GM04503 (cell line): ENCODE measurements at places on chromosomes 16 and 17.
A peak's percentile ranks its signal among the peaks of the same experiment; 100 is the strongest.

- DNase-seq = no peak
Measured at GRCh38 chr17:36104701-36105181, 1.1 kb downstream of the CCL4 start.

GRCh38 chr17:73833775-73834488 lies 189.7 kb upstream of the SDK2 start:
- no peak for DNase-seq

GRCh38 chr17:63138713-63139112 lies 172.7 kb downstream of the TANC2 start:
- DNase-seq = no peak

DNA sequence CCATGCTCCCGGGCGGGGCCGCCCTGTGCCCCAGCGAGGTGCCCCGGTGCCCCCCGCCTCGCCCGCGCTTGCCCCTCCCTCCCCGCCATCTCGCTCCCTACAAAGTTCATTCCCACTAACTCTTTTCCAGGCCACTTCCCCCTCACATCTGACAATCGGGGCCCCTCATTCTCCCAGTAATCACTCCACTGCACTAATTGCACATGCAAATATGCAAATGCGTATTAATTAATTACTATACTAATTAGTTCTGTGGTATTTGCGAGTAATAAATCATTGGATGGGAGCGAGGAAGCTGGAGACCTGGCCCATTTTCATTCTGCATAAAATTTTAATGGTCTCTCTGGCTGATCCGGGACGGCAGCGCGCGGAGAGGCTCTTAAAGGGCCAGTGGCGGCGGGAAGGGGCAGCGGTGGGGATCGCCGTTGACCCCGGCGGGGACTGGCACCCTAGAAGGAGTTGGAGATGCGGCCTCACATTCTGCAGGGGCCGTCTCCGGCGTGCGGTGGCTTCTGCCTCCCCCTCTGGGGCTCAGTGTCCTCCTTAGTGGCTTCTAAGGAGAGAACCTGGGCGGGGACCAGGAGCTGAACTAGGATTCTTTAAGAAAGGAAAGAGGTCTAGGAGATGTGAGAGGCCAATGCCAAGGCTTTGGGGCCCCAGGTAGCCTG lies 8.4 kb upstream of the PPP1R1B start:
- DNase-seq = no peak

GRCh38 chr17:34884597-34884996 lies 76.7 kb downstream of the CCT6B start:
- no peak for DNase-seq

- DNase-seq = no peak
Measured at GRCh38 chr17:58480090-58480489, 8.1 kb downstream of the HSF5 start.

GRCh38 chr17:71709946-71710345 lies 410.9 kb upstream of the SOX9 start:
- DNase-seq = peak; percentile 33

DNA sequence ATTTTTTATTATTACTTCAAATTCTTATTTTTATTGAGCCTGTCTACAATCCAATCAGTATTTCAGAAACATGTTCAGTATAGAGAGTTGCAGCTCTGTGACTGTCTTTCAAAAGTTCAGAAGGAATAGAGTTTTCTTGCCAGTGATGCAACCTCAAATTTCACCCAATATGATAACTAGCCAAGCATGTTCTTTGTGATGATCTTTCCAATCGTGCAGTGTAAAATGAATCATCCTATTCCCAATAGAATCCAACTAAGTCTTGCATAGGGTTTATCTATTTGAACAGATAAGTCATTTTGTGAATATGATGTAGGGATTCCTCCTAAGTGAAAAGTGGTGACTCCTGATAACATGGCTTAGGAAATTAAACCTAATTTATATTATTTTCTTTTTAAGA lies 937.8 kb downstream of the KCNJ2 start:
- no peak for DNase-seq

DNA sequence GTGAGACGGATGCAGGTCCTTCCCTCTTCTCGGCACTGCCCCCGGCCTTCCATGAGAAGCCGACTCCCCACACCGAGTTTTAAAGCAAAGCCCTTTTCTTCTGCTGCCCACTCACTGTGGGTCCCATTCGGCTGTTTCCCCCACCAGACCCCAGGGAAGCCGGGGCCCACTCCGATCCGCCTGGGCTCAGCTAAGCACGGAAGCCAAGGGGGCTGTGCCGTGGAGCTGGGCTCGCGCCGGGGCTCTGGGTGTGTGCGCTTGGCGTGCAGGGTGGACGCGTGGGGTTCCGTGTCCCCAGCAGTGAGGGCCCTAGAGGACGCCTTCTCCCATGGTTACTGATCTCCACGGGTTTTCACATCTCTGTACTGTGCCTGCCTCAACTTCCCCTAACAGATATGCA lies 68.5 kb downstream of the KLHDC4 start:
- no peak for DNase-seq

- no peak for DNase-seq
Measured at GRCh38 chr16:22070361-22071330, 21.7 kb upstream of the VWA3A start.

DNA sequence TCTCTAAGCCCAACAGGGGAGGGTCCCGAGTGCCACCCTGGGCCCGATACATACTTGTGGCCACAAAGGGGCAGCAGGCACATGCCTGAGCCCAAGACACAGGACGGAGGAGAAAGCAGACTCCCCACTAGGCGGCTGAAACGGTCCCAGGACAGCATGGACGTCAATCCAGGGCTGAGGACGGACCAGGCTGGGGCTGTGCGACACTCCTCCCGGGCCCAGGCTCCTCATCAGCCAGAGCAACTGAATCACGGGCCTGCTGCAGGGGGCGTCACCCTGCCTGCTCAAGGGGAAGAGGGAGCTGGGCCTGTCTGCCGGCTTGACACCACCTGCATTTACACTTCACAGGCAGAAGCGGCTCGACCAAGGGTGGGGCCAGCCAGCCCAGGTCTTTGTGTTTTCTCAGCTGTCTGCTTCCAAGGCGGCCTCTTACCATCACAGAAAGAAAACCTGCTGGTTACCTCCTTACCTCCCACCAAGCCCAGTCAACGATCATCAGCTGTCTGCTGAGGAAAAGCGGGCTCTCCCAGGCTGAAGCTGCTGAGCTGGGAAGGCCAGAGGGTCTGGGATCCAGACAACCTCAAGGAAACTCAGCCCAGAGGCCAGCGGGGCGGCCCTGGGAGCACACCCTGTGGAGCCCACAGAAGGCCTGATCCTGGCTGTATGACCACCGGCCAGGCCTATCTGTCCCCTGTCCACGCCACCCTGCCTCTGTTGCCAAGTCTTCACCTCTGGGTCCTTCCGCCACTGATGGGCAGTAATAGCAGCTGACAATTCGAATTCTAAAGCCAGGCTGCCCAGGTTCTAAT lies 26.4 kb downstream of the KIFC3 start:
- DNase-seq = no peak

GRCh38 chr16:57868913-57869520 lies 66.7 kb upstream of the KIFC3 start:
- no peak for DNase-seq

GRCh38 chr17:75404731-75405364 lies 630 bp downstream of the GRB2 start:
- DNase-seq = no peak

GRCh38 chr17:59790910-59791309 lies 83.5 kb downstream of the VMP1 start:
- DNase-seq = no peak

- DNase-seq = no peak
Measured at GRCh38 chr17:321386-321941, 31.1 kb downstream of the RPH3AL start.

- no peak for DNase-seq
Measured at GRCh38 chr17:27541301-27542023, 85.2 kb downstream of the KSR1 start.
